ENCODE measurements at places on chromosomes 11 and 22. TPM values are rescaled to one million over a fixed set of nuclear protein-coding genes. Genes with fewer than 3 reads are reported as not detected.

Gene OR8G1
- total RNA-seq, result not detected

Gene MPZL2
- 48.6 TPM for total RNA-seq

Gene ABTB2
- total RNA-seq, result 8.0 TPM

Gene BLID
- 5.2 TPM for total RNA-seq

Gene PYGM
- 0.48 TPM for total RNA-seq

- DNase-seq, result no peak
Measured at GRCh38 chr22:36344106-36344827, 43.5 kb downstream of the MYH9 start.

DNA sequence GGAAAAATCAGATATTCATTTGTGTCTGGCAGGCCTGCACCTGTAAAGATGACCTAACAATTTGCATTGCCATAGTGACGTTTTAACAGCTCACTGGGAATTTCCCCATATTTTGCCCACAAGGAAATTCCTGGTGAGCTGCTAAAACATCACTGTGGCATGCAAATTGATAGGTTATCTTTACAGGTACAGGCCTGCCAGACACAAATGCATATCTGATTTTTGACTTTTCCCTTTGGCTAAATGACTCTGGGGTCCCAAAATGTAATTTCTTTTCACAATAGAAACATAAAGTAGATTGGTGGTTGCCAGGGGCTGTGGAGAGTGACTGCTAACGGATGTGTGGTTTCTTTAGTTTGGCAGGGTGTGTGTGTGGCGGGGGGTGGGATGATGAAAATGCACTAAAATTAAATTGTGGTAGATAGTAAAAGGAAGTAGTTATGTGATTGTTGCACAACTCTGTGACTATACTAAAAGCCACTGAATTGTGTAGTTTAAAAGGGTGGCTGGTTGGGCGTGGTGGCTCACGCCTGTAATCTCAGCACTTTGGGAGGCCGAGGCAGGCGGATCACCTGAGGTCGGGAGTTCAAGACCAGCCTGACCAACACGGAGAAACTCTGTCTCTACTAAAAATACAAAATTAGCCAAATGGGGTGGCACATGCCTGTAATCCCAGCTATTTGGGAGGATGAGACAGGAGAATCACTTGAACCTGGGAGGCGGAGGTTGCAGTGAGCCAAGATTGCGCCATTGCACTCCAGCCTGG is 18.5 kb upstream of the FEZ1 start:
- peak; percentile 98 for DNase-seq

- no peak for DNase-seq
Measured at GRCh38 chr11:128835741-128836430, 31.2 kb downstream of the KCNJ1 start.

DNA sequence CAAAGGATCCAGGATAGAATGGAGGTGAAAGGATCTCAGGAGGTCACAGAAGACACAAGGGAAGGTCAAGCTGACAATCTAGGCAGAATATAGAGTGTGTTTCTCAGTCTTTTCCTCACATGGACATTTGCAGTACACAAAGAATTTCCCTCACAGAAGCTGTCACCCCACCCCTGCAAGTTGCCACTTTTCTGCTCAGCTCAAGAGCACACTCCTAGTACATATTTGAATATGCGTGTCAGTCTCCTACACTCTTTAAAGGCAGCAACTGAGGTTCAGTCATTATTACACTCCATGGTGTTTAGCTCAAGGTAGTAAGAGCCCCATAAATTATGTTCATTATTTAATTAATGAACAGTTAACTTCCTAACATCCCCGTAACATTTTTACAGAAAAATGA is 59.1 kb downstream of the ETS1 start:
- DNase-seq, result no peak

DNA sequence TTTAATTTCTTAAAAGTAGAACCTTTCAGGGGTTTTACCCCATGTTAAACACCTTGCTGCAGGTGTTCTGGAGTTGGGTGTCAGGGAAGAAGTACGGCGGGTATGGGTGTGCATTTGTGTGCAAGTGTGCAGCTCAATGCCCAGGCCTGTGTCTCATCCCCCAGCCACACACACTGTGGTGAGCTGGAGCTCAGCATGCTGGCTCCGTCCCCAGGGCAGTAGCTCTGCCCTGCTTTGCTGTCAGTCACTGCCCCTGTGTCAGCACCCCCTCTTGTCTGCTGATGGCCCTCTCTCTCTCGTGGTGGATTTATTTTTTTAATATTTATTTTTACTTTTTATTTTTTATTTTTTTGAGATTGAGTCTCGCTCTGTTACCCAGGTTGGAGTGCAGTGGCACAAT is 35.8 kb upstream of the MYO18B start:
- DNase-seq, result no peak

GRCh38 chr11:70716216-70716615 is 317.9 kb downstream of the CTTN start:
- no peak for DNase-seq

- DNase-seq, result no peak
Measured at GRCh38 chr11:117903505-117904382, 25.5 kb downstream of the TMPRSS13 start.

- no peak for DNase-seq
Measured at GRCh38 chr11:61837411-61838005, 9.4 kb downstream of the FADS2 start.

DNA sequence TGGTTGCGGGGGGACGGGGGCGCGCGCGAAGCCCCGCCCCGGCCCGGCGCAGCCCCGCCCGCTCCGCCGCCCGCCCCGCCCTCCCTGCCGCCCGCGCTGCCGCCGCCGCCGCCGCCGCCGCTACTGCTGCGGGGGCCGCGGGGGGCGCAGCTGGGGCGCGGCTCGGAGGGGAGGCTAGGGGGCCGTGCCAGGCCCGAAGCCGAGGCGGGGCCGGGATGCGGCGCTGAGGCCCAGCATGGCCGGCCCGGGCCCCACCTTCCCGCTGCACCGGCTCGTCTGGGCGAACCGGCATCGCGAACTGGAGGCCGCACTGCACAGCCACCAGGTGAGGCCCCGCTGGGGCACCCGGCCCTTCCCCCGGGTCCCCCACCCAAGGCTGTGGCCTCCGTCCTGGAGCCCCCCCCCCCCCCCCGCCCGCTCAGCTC is at the start of gene ANKRD13D:
ANKRD13D (plus strand) TSS at position 78 of the 425 bp plus-strand sequence; CDS start at position 236, 158 bp downstream.
- DNase-seq, result peak; percentile 36

Data from mammary epithelial cell (primary cell).